ENCODE measurements at places on chromosomes 11 and 22.

DNA sequence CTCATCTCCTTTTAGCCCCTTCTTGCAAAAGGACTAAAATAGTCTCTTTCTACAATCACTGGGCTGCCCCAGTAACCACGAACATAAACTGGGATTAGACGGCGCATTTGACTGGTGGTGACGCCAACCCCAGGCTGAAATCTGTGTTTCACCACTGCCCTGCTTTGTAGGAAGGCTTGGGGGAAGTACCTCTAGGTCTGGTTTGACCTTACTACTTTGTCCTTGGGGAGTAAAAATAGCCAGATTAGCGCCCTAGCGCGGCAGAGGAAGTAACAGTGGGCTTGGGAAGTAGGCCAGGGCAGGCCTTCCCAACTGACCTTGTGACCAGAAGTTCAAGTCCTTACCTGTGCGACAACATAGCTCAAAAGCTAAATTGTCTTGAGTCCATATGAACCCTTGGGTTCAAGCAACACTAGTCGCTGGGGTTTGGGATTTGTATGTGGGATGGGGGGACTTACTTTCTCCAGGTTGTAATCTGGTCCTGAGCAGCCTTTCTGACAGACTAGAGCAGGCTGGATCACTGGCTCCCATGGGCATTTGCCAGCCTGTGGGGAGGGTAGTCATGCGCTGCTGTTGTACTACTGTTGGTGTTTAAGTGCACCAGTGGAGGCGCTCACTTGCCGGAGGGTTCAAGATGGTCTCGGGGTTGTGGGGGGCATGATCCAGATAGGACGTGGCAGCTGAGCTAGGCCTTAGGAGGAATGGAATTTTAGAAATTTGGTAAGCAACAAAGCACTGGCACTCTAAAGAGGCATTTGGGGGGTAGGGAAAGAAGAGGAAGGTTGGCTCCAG, 953 bp upstream of the PACS1 start:
- peak; percentile 61 for DNase-seq

GRCh38 chr22:29904020-29904419, 21.0 kb downstream of the MTMR3 start:
- DNase-seq: no peak

DNA sequence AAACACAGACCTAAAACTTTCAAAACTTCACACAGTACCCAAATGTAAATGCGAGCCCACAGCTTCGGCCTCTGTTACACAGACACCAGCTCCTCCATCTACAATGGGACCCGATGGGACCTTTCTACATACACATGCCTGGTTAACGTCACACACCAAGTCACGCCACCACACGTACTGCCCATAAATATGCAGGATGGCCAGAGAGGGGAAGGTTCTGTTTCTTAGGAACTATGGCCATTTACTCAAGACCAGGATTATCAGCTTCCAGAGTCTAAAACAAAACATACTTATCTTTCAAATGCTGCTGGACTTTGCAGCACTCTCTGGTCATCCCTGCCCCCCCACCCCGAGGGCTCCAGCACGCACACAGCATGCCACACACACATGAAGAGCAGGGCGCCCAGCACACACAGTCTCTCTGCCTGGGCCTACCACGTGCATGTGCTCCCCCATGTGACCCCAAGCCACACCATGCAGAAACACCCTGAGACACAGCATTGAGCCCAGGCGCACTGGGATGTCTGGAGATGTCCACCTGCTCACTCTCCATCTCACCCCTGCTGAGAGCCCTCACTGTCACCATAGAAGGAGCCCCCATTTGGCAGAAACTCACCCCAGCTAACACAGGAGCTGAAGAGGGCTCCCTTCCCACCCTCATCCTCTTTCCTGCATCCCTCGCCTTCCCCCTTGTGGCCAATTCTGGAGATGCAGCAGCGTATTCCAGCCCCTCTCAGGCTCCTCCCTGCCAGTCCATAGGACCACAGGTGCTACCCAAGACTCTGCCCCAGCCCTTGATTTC, 61.8 kb downstream of the SLC22A12 start:
- DNase-seq: peak; percentile 81

GRCh38 chr11:9700105-9700801, 36.4 kb downstream of the SWAP70 start:
- DNase-seq: no peak

DNA sequence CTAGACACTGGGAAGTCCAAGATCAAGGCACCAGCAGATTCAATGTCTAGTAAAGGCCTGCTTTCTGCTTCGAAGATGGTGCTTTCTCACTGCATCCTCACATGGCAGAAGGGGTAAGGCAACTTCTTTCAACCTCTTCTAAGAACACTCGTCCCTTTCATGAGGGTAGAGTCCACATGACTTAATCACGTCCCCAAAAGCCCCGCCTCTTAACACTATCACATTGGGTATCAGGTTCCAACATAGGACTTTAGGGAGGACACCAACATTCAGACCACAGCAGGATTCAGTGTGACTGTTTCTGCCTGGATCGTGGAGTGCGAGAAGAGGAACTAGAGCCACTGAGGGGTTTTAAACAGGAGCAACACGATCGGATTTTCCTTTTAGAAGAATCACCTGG, 3.7 kb upstream of the TIRAP start:
- no peak for DNase-seq

DNA sequence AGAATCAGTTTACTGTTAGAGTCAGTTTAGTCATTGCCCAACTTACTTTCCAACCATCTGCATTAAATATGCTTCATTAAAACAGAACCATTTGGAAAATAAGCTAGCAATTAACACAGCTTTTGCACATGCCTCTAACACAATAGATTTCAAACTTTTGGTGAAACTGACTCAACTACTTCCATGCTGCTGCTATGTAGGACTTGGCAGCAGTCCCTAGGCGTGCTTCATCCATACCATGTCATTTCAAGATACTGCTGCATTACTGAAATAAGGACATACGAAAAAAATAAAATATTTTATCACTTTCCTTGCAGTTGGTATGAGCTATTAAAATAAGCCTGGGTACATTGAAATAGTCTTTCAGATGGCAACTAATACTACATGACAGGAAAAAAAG, 65.5 kb upstream of the SOX6 start:
- DNase-seq: no peak

DNA sequence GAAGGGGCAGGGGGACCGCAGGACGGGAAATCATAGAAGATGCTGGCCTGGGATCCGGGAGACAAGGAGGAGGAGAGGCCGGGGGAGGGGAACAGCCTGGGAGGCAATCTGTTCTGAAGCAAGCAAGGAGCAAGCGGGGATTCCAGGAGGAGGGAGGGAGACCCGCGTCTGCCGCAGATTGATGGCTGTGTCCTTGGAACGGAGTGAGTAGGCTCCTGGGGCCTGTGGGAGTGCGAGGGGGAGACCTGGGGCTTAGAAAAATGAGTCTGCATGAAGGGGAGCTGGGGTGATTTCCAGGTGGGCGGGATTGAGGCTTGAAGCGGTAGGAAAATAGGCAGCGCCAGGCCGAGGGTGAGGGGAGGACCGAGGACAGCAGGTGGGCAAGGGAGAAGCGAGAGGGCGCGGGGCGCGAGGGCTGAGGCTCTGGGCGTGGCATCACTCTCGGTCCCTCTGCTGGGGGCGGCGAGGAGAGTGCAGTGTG, 1.6 kb upstream of the LRRC55 start:
- DNase-seq: no peak

DNA sequence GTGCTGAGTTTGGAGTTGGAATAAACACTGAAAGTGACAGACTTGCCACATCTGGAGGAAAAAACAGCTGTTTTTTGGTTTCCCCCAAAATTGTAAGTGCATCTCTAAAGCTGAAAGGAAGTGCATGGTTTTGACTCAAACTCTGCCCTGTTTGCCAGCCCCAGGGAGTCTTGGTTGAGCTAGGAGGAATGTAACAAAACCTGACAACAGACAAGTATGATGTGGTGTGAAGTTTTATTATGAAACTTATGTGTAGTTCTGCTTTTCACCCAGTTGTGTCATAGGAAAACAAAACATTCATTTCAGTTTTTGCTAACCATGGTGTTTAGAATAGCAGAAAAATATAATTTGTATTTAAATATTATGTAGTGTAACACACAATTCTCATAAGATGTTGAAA, 31.7 kb upstream of the PDE3B start:
- peak; percentile 8 for DNase-seq

DNA sequence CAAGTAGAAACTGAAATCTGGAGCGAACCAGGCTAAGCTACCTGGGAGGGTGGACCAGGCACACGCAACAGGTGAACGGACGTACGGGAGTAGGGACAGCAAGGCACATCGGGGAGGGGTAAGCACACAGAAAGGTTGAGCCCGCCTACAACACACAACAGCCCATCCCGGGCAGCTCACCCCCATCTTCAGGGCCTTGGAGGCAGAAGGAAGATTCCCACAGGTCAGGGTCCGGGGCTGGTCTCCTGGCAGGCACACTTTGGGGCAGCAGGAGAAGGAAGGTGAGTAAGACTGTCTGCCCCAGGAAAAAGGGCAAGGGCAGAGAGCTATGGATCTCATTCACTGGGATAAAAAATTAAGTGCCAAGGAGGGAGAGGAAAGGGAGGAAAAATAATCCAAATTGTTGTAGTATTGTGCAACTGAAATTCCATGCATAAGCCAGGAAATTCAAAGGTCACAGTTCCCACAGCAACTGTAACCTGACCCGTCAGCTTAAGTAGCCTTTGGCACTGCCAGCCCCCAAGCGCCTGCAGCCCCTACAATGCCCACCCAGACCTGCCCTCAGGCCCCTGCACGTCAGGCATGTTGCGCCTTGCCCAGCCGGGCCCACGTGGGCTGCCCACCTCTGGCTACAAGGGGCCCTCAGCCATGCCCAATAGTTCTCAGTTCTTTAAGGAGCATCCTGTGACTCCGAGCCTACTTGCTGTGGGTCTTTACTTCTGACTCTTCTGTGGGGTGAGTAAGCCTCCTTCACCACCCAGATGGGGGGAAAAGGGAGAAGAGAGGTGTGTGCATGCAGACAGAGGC, 51.8 kb downstream of the MICAL3 start:
- peak; percentile 74 for DNase-seq

- no peak for DNase-seq
Measured at GRCh38 chr11:92511522-92512203, 287.0 kb downstream of the FAT3 start.

GRCh38 chr11:117827521-117828511, 3.3 kb upstream of the FXYD2 start:
- no peak for DNase-seq

GRCh38 chr11:17528181-17528691, 16.0 kb downstream of the USH1C start:
- DNase-seq: peak; percentile 67

GRCh38 chr11:36177836-36178235, 111.4 kb downstream of the COMMD9 start:
- peak; percentile 89 for DNase-seq

- DNase-seq: no peak
Measured at GRCh38 chr22:21047035-21047661, 1.4 kb downstream of the LRRC74B start.

GRCh38 chr22:23315341-23315917, 135.1 kb downstream of the BCR start:
- DNase-seq: peak; percentile 85

GRCh38 chr11:34203377-34203871, 98.0 kb downstream of the NAT10 start:
- DNase-seq: no peak

GRCh38 chr11:117830072-117830471, 5.5 kb upstream of the FXYD2 start:
- DNase-seq: no peak

DNA sequence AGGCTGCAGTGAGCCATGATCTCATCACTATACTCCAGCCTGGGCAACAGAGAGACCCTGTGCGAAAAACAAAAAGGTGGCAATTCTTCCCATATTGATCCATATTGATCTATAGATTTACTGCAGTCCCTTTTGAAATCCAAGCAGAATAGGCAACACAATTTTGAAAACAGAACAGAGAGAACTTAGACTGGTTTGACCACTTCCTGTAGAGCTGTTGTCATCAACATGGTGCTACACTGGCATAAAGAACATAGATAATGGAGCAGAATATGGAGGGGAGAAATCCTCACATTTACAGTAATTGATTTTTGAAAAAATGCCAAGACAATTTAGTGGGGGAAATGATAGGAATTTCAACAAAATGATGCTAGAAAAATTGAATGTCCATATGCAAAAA, 34.1 kb downstream of the GRK3 start:
- DNase-seq: no peak

DNA sequence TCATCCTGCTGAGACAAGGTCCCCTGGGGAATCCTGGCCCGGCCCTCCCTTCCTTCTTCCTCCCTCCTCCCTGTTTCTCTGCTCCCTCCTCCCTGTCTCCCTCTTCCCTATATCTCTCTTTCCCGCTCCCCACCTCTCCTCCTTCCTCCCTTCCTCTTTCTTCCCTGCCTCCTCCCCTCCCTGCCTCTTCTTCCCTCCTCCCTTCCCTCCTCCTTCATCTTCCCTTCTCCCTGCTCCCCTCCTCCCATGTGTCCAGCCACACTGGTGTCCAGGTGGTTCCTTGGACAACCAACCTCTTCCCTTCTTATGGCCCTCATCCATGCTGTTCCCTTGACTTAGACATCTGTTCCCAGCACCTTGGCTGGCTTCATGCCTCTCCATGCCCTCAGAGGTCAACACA, 258.1 kb downstream of the MN1 start:
- no peak for DNase-seq

DNA sequence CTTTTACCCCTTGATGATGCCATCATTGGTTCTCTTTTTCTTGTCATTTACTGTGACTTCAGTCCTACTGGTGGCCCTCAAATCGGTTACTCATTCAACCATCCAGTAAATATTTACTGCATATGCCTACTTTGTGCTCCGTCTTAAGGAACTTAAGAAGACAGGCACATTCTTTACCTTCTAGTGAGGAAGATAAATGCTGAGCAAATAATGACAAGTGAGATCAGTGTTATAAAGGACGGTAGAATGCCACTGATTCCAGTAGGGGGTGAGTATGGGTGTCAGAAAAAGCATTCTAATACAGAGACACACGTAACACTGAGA, 1.6 kb downstream of the ANKRD42 start:
- DNase-seq: peak; percentile 13

GRCh38 chr11:77400271-77400670, 73.6 kb downstream of the PAK1 start:
- no peak for DNase-seq

GRCh38 chr22:17783312-17783711, 9.0 kb upstream of the BID start:
- no peak for DNase-seq

- no peak for DNase-seq
Measured at GRCh38 chr11:72001285-72001684, 2.6 kb downstream of the IL18BP start.

DNA sequence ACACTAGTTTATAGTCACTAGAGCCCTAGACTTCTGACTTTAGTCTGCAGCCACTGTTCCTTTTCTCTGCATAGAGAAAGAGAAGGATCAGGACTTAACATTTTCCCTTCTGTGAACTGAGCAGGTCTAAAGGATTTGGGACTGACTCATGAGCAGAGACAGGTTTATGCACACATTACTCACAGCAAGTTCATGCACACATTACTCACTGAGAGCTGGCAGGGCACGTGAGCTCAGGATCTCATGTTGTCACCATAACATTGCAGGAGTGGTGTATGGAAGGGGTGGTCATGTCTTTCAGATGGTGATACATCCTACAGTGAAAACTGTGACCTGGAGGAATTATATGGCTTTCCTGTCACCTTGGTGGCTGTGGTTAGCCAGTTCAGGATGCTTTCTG, 56.4 kb downstream of the CEP164 start:
- DNase-seq: peak; percentile 85
